ENCODE measurements at places on chromosomes 7 and 10.

DNA sequence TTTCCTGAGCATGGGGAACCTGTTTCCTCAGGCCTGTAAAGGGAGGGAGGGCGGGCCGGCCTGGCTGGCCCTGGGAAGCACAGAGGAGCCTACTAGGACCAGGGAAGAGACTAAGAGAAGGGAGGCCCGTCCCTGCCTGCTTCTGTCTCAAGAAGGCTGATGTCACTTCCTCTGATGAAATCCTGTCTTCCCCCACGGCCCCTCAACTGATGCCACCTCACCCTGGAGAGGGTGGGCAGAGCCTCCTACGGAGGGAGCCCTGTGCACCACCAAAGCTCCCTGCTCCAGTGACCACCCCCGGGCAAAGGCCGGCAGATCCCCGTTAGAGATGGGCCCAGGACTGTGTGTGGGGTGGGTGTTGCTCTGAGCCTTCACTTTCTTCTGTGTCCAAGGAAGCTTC is 1.0 kb upstream of the PILRA start:
- no peak for DNase-seq

DNA sequence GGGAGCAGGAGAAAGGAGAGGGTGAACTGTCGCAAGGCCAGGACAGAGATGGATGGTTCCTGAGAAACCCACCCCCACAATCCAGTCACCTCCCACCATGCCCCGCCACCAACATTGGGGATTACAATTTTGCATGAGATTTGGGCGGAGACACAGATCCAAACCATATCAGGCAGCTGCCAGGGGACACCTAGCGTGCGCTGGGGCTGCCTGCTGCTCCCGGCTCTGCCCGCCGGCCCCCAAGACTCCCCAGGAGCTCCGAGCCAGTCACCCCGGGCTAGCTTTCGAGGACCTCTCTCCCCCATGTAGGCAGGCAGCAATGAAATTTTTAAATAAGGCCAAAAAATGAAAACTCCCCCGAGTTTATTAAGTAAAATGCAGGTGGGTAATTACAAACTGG is 111.7 kb downstream of the UNCX start:
- no peak for DNase-seq

GRCh38 chr7:123771846-123772245 is 23.0 kb upstream of the WASL start:
- DNase-seq: no peak

GRCh38 chr10:51321300-51321699 is 247.0 kb downstream of the PRKG1 start:
- DNase-seq: no peak

DNA sequence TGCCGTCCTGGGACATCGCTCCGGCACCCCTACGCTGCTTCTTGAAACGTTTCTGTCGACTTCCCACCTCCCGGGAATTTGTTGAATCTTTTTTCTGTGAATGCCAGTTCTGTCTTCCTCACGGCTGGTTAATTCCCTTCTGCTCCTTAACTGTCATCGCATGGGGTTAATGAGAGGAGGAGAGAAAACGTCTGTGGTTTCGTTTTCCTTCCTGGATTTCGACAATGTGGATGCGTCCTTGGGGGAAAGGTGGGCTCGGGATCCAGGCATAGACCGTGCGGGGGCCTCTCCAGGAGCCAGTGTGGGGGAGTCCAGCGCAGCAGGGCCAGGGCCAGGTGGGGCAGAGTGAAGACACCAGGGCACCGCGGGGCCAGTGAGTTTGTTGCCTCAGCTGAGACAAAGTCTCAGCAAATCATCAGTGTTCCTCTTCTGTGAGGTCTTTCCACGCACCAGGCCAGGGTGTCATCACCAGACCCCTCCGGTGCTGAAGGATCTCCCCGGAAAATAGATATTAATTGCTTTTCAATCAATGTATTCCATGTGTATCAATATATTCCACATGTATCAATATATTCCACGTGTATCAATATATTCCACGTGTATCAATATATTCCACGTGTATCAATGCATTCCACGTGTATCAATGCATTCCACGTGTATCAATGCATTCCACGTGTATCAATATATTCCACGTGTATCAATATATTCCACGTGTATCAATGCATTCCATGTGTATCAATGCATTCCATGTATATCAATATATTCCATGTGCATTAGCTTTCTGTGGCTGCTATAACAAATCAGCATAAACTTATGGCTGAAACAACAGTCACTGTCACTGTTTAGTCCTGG is 33.7 kb upstream of the CFAP46 start:
- no peak for DNase-seq

- no peak for DNase-seq
These were observed 16.2 kb downstream of the MALSU1 start for GRCh38 chr7:23315366-23315765.

DNA sequence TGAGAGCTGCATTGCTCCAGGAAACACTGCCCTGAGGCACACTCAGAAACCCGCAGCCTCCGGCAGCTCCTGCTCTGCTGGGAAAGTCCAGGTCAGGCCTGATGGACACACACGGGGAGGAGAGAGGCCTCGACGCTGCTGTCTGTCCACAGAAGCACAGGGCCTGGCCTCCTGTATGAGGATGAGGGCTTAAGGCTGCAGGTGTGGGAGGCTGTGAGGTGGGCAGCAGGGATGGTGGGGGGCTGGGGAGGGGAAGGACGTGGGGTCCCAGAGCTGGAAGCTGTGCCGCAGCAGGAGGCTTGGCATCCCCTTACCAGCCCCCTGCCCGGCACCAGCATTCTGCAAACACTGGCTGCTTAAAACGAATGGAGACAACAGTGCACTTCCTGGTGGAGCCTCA is 186.2 kb downstream of the DNAJB6 start:
- DNase-seq: no peak

DNA sequence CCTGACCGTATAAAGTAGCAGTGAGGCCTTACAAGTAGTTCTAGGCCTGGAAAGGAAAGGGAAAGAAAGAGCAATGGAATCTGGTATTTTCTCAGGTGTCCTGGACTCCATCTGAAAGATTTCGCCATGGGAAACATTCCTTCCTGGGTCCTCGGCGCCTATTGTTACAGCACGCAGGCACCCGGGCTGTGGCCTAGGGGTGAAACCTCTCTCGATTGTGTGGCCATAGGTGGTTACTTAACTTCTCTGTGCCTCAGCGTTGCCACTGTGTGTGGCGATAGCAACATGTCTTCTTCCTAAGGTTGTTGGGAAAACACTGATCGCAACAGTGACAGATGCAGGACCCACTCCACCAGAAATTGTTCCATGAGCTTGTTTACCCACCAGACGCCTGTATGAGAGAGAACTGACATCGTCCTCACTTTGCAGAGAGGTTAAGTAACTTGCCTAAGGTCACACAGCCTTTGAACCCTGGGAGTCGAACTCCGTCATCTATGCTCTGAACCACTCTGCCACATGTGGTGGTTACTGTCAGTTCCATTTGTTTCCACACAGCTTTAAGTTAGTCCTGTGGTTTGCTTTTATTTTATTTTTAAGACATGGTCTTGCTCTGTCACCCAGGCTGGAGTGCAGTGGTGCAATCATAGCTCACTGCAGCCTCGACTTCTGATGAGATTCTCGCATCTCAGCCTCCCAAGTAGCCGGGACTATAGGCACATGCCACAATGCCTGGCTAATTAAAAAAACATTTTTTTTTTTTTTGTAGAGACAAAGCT is 73.4 kb downstream of the LHPP start:
- no peak for DNase-seq

GRCh38 chr7:101941481-101942383 is 124.3 kb downstream of the CUX1 start:
- no peak for DNase-seq

GRCh38 chr7:70893422-70893821 is 238.5 kb upstream of the GALNT17 start:
- DNase-seq: no peak

GRCh38 chr7:67392596-67393438 is 396.2 kb downstream of the TYW1 start:
- no peak for DNase-seq

GRCh38 chr7:98354511-98355249 is 46.2 kb downstream of the BAIAP2L1 start:
- no peak for DNase-seq

GRCh38 chr7:44985900-44986217 is 7.0 kb upstream of the MYO1G start:
- DNase-seq: no peak

- no peak for DNase-seq
These were observed 95.4 kb downstream of the TAX1BP1 start for GRCh38 chr7:27835376-27835775.

DNA sequence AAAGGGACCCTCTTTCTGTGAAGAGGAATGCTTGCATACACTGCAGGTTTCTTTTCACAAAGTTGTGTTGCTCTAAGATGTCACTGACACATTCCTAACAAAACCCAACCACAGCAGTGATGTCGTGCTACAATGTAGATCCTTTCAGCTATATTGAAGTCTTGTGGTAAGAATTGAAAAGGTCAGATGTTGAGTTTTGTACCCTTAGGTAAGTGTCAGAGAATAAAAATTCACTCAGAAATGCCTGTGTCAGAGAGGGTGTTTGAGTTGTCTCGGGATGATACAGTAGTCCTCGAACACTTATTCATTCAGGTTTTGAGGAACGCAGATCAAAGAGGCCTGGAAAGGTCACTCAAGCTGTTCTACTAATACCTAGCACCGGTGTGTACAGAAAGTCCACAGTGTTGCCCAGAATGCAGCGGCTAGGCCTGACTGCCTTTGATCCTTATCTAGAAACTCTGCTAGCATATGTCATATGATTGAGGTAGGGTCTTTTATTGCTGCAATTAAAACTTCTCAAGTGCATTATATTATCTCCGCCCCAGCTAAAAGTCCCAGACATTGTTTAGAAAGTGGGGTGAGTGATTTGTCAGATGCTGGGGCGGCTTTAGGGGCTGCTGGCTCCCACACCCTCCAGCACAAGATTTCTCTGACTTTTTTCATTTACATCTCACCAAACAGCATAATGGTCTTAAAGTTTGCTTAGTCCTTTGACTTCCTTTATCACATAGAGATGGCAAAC is 26.0 kb downstream of the RNF32 start:
- no peak for DNase-seq

DNA sequence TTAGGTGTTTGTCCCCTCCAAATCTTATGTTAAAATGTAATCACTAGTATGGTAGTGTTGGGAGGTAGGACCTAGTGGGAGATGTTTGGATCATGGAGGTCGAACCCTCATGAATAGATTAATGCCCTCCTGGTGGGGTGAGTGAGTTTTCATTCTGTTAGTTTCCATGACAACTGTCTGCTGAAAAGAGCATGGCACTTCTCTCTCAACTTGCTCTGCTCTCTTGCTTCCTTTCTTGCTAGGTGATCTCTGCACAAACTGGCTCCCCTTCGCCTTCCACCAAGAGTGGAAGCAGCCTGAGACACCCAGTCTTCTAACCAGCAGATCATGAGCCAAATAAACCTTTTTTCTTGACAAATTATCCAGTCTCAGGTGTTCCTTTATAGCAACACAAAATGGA is 853.9 kb downstream of the SORCS1 start:
- DNase-seq: no peak

DNA sequence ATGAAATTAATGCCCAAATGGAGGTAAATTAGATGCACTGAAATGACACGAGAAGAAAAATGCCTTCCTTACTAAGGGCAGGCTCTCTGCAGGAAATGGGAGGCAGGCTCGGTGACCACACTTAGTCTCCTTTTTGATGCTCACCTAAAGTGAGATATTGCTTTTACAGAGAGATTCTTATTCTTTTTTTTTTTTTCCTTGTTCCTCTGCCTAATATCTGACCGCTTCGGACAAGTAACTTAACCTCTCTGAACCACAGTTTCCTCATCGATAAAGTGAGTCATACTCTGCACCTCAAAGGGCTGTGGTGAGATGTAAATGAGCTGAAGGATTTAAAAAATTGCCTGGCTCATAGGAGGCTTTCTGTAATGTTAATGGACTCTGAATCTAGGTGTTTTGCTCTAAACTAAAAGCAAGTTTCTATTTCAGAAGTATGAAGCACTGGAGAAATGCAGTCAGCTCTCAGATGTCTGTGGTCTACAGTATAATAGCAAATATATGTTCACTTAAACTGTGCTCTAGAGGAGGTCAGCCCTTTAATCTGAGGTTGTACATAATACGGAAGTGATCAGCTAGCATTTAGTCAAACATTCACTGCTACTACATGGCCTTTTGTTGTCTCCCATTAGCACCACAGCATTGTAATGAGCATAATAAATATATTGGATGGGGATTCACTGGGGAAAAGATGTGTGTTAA is 23.2 kb downstream of the NKX2-3 start:
- no peak for DNase-seq

DNA sequence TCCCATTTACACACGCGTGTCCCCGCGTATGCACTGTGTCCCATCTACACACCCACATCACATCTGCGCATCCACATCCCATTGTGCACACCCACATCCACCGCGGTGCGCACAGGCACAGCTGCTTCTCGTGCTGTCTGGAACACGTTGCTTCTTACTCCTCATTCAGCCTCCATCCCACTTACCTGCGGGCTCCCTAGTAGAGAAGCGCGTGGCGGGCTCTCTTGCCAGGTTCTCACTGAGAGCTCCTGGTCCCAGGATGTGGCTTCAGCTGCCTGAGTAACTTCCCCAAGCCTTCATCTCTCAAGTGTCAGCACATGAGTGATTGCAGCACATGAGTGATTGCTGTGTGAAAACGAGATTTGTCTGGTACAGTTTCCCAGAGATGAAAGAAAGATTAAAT is 117.8 kb downstream of the TRRAP start:
- no peak for DNase-seq

DNA sequence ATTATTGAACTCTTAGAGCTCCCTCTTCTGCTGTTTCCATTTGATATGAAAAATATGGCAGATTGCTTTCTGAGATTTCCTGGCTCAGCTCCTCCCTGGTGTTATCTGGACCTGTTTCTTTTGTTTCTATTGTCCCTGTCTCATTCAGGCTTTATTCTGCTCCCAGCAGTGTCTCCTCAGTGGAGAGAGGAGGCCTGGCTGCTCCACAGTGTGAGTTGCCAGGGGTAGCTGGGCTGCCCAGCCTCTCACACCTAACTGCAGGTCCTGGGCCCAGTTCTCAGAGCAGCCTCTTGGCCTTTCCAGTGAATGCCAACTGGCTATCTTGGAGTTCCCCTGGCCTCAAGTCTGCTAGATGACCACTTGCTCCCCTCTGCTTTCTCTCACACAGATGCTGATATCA is 127.0 kb downstream of the VPS41 start:
- no peak for DNase-seq

DNA sequence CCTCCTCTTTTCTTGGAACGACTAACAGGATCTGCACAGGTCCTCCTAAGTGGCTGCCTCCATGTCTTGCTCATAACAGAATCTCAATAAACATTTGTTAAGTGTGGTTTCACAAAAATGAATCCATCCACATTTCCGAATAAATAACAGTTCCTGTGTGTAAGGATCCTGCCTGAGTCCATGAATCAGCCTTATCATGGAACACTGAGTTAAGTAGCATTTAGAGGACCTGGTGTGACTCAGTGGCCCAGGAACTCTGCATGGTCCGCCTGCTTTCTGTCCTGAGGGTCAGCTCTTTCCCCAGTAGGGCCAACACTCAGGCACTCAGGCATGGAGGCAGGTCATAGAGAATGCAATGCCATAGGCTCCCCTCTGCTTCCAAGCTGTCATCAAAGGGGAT is 15.8 kb upstream of the C10orf90 start:
- DNase-seq: no peak

- no peak for DNase-seq
These were observed 12.9 kb downstream of the ARL3 start for GRCh38 chr10:102701272-102701671.

Data from cortex of kidney (tissue), 1 donor.